ENCODE measurements at places on chromosomes 3 and 15. TPM values are rescaled to one million over a fixed set of nuclear protein-coding genes. Genes with fewer than 3 reads are reported as not detected.

Gene CFAP44
- polyA plus RNA-seq = 33.8 TPM

Gene C3orf70
- polyA plus RNA-seq = 9.4 TPM

Gene SLC9C1
- polyA plus RNA-seq = 0.60 TPM

Gene ITGA11
- polyA plus RNA-seq = 4.4 TPM

Gene ST3GAL6
- 94.6 TPM for polyA plus RNA-seq

Gene VEPH1
- 60.4 TPM for polyA plus RNA-seq

Gene CCDC54
- polyA plus RNA-seq = 0.13 TPM

Gene CCR9
- polyA plus RNA-seq = 0.09 TPM

Gene C15orf62
- polyA plus RNA-seq = 4.9 TPM

Gene SETMAR
- polyA plus RNA-seq = 31.7 TPM

Gene IL17RD
- 55.6 TPM for polyA plus RNA-seq

Gene ULK3
- polyA plus RNA-seq = 36.2 TPM

Gene GPR62
- polyA plus RNA-seq = 0.57 TPM

Gene SCN11A
- polyA plus RNA-seq = 0.62 TPM

Gene ARL14
- not detected for polyA plus RNA-seq

GRCh38 chr3:114111060-114111770 is 54.7 kb downstream of the QTRT2 start:
- DNase-seq = no peak

- DNase-seq = no peak
Measured at GRCh38 chr3:157073810-157074209, 86.1 kb downstream of the CCNL1 start.

- DNase-seq = no peak
Measured at GRCh38 chr3:32502946-32503286, 264 bp upstream of the CMTM6 start.

- DNase-seq = no peak
Measured at GRCh38 chr3:127786353-127787070, 35.8 kb downstream of the MGLL start.

DNA sequence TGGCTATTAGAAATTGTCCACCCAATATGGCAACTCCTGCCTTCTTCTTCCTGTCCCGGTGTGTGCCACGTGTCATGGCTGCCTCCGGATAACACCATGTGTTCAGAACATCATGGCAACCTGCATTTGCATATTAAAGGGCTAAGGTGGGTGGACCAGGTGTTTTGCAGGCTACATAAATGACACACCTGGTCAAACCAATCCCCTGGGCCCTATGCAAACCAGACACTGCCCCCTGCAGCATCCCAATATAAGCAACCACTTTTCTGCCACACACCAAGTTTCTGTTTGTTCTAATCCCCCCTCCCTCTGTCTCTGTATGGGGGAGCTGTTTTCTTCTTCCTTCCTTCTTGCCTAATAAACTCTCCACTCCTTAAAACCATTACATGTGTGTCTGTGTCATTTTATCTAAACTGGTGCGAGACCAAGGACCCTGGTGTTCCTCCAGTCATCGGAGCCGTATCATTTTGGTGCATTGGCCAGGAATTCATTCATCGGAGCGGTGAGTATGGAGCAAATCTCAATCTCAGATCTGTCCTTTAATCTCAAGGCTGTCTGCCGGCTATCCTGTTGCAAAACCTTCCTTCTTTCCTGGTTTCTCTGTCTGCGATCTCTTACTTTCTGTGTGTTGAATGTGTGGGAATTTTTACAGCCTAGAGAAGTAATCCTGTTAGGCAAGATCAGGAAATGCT is 44.5 kb downstream of the NCEH1 start:
- DNase-seq = no peak

- DNase-seq = no peak
Measured at GRCh38 chr3:61814674-61815073, 253.3 kb downstream of the PTPRG start.

- DNase-seq = no peak
Measured at GRCh38 chr3:65593780-65594752, 444.7 kb downstream of the MAGI1 start.

DNA sequence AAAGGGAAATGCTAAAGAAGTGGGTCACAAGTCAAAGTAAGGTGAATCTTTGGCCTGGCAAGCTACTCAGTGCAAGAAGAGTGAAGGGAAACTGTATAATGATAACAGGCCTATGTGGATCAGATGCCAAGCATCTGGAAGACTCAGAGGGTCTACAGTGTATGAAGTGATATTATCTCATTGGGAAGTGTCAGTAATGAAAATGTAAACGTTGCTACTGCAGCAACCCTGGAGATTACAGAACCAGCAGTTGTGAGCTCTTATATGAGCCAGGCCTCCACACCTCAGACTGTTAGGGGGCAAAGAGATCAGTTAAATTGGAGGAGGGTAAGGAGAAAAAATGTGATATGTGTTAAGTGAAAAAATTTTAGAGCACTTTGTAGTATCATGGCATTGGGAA is 195.4 kb upstream of the DPH6 start:
- no peak for DNase-seq

- no peak for DNase-seq
Measured at GRCh38 chr3:147616998-147617619, 207.9 kb downstream of the ZIC1 start.

DNA sequence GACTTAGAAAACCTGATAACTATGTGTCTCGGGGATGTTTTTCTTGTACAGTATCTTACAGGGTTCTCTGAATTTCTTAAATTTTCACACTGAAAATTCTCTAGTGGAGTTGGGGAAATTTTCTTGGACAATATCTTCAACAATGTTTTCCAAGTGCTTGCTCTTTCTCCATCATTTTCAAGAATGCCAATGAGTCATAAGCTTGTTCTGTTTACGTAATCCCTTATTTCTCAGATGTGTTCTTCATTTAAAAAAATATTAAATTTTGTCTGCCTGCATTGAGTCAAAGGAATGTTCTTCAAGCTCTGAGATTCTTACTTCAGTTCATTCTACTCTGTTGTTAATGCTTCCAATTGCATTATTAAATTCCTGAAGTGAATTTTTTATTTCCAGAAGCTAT is 21.9 kb upstream of the PLSCR2 start:
- no peak for DNase-seq

GRCh38 chr3:68986496-68987208 is 26.8 kb downstream of the EOGT start:
- DNase-seq = no peak

DNA sequence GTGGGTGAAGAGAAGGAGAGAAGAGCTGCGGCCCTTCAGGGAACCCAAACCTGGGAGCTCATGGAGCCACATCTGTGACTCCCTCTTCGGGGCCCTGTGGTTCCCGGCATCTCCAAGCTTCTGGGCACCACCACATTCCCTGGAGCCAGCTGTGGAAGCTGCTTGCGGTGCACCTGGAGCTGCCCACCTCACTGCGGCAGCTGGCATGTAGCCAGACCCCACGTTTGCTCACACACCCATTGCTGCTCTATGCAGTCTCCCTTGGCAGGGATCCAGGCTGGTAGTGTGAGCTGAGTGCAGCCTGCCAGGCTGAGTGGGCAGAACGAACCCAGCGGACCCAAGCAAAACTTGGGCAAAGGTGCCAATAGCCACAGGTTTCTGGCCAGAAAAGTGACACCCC is 16.8 kb upstream of the PLA2G4E start:
- no peak for DNase-seq

DNA sequence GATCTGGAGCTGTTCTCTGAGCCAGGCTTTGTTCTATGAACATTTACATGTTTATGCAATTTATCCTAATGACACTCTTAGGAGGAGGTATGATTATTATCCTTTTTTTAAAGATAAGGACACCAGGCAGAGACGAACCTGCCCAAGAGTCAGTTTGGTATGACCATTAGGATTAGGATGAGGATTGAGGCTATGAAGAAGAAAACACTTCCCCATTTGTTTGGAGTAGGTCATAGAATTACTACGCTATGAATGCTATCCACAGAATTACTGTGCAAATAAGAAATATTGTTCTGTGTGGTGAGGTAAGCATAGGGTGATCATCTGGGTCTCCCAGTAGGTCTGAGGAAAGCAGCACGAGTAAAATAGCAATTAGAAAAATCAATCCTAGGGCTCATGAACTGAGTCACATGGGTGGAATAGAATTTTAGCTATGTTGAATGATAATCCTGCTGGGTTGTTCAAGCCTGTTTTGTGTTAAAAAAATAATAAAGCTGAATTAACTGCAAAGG is 23.9 kb downstream of the EIF4E3 start:
- no peak for DNase-seq

- no peak for DNase-seq
Measured at GRCh38 chr3:127870156-127870555, 44.9 kb upstream of the KBTBD12 start.

GRCh38 chr3:10774129-10774670 is 41.8 kb upstream of the SLC6A11 start:
- no peak for DNase-seq

DNA sequence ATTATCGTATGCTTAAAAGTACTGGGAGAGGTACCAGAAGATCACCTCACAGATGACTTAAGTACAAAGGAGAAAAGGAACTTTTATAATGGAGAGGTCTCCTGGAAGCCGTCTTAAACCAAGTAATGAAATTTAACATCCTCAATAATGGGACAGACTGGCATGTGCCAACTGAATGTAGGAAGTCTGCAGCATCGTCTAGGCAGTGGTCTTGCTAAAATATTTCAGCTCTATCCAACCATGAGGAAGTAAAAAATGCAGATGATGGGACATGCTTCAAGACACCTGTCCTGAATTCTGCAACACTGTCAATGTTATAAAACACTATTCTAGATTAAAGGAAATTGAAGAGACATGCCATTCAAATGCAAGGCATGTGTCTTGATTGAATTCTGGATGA is 458.8 kb upstream of the TPRG1 start:
- no peak for DNase-seq

DNA sequence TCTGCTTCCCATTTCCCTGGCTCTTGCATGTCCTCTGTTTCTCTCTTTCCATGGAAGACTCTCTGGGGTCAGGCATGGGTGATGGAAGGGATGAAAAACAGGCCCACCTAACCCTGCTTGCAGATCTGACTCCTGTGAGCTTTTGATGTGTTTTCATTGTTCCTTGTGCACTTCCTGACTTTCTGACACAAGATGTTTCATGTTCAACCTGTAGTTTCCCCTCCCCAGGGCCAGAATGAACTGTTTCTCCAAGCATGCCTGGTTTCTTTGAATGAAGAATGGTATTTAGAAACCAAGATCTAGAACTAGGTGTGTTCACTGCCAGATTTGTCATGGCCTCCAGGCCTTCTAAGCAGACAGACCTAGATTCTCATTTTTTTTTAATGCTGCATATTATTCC is 36.1 kb upstream of the CRTC3 start:
- DNase-seq = no peak

DNA sequence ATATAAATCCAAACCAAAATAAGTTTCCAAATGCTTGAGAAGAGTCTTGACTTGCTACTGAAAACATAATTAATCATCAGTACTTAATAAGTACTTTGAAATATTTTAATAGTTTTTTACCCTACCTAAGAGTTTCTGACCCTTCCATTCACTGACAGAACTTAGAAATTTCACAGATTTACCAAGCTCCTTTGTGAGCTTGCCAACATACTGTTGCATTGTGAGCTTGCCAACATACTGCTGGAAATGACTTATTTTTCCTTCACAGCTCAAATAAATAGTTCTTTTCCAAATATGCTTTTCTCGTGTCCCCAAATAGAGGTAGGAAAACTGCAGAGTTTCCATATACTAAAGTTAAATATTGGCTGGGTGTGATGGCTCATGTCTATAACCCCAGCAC is 9.6 kb upstream of the AADAC start:
- no peak for DNase-seq

GRCh38 chr3:113124256-113124830 is 87.0 kb upstream of the BOC start:
- DNase-seq = no peak

DNA sequence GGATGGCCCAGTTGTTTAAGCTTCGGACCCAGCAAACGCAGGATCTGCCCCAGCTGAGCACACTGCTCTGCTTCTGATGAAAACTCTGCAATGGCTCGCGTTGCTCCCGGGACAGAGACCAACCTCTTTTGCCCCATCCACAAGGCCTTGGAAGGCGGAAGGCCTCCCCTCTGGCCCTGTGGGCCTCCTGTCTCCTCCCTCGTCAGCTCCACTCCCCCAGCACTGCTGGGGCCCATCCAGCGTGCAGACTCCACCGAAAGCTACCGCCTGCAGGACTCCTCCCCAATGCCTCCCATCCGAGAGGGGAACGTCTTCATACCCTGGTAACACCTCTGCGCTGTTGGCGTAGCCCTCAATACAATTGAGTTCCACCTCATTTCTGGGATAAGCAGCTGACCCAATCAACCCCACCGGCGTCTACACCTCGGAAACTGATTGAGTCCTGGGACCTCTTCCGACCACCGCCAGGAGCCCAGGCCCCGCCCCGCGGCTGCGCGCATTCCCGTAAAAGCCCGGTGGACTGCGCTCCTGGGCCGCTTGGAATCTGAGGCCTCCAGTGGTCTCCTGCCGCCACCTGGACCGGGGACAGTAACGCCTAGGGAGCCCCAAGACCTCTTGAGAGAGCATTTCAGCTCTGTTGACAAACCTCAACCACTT is at the start of gene PRR23E:
Gene PRR23E (plus strand): TSS at position 556 of the 657 bp plus-strand sequence. CDS start 3,555 bp downstream, outside the sequence.
- no peak for DNase-seq

DNA sequence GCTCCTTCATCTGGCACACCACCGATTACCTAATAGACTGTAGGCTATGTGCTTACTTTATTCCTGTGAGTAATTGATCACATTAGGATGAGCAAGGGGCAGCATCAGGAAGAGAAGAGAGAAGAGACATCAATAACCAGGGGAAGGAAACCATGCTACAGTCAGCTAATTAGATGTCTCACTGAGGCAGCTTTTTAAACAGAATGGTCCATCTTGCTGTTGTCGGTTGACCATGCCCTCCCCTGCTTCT is 278.4 kb downstream of the RPLP1 start:
- DNase-seq = no peak

DNA sequence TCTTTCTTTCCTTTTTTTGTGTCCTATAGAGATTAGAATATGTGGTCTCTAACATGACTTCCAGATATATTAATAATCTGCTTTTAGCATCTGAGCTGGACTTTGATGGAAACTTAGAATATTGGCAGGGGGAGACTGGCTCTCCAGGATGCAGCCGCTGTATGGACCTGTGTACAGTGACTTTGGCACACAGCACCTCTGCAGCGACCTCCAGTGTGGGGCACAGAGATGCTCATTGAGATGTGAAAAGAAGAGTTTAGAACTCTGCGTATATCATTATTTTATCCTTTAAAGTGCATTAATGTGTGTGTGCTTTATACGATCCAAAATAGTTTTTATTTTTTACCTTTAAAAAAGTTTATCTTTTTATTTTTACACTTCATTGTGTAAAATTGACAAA is 18.3 kb downstream of the CFAP161 start:
- DNase-seq = no peak

DNA sequence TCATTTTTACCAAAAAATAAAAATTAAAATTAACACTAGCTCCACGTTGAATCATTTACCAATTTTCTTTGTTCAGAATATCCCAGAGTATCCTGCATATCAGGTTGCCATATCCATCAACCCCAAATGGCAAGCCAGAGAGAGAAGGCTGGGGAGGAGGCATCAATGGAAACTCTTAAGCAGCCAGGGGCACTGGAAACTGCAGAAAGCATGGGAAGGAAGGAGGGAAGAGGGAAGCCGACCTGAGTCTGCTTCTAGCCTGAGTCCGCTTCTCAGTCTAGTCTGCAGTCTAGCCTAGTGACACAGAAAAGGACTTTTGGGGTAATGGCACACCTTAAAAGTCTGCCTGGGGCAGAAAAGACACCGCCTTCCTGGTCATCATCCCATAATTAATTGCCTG is 1.6 kb upstream of the MTHFS start:
- DNase-seq = no peak
